ENCODE measurements at places on chromosomes 4 and X. TPM values are rescaled to one million over a fixed set of nuclear protein-coding genes. Genes with fewer than 3 reads are reported as not detected.

The IDH3G gene
- 41.5 TPM for total RNA-seq

The SMR3B gene
- total RNA-seq: not detected

The CYBB gene
- 0.41 TPM for total RNA-seq

GRCh38 chrX:131746491-131746968 is 202.7 kb downstream of the OR13H1 start:
- no peak for DNase-seq

DNA sequence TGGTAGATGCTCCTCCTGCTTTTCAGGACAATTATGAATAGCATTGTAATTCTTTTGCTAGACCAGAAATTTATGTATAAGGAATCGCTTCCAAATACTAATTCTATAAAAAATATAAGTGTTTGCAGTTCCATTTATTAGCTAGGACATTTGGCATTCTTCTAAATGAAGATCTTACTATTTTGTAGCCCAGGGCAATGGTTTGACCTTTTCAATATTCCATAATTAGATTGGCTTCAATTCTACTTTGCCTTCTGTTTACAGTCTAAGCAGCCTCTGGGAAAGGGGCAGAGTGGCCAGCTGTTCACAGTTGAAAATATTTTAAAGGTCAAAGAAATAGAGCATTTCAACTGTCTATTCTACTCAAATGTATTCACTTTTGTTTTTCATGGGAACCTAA is 912.1 kb upstream of the GRIA3 start:
- no peak for DNase-seq

GRCh38 chr4:38951598-38951997 is 80.6 kb downstream of the TMEM156 start:
- DNase-seq: no peak

All from progenitor cell of endocrine pancreas (in vitro differentiated cells).